Thyroid gland (tissue), 4 donors: ENCODE measurements at places on chromosomes 4 and X.

DNA sequence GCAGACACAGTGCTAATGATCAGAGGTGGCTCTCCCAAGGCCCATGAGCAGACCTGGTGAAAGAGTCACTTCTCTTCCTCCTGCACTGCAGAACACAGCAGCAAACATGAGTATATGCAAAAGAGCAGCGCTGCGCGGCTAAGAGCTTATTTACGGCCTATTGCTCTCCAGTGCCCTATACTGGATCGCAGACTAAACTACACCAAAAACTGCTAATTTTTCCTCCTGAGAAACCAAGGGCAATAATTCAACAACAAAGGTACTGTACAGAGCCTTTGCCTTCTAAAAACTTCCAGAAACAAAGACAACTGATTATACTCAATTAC is 702.5 kb downstream of the ARAP2 start:
- no peak for DNase-seq

DNA sequence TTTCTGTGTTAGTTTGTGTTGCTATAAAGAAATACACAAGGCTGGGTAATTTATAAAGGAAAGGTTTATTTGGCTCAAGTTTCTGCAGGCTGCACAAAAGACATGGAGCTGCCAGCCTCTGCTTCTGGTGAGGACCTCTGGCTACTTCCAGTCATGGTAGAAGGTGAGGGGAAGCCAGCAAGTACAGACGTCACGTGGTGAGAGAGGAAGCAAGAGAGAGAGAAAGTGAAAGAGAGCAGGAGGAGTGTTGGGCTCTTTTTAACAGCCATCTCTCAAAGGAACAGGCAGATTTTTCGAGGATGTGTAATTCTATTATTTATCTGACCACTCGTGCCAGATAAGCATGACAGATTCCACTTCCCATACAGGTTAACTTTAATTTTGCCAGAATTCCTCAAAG is 1199.1 kb downstream of the ADGRL3 start:
- DNase-seq: no peak

- DNase-seq: no peak
Measured at GRCh38 chr4:138277133-138277532, 35.0 kb upstream of the SLC7A11 start.

DNA sequence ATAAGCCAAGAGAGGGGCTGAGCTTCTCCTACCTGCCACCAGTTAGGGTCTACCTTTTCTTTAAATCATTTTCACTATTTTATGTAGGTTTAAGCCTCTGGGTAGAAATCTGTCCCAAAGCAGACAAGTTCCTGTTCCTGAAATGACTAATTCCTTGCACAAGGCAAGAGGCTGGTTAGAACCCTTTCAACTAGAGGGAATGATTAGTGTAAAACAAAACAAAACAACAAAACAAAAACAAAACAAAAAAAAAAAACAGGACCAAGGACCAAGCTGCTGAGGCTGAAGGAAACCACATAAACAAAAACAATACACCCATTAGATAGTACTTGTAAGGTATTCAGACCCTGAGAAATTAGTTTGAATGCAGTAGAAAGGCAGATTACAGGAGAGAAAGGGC is 62.7 kb downstream of the MAML3 start:
- DNase-seq: no peak

DNA sequence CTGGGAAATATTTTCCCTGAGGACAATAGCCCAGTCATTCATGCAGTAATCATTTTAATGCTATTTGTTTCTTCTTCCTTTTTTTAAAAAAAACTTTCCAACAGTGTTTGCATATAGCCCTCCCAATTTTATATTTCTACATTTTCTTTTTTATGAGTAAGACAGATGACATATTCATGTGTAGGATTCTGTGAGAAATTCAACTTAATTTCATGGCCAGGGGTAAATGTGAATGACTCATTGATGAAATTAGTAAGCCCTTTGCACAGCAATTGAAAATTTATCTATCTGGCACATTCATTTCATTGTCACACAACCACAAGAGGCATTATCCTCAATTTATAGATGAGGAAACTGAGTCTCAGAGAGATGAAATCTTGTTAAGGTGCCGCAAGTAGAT is 13.7 kb upstream of the SMIM20 start:
- DNase-seq: no peak

DNA sequence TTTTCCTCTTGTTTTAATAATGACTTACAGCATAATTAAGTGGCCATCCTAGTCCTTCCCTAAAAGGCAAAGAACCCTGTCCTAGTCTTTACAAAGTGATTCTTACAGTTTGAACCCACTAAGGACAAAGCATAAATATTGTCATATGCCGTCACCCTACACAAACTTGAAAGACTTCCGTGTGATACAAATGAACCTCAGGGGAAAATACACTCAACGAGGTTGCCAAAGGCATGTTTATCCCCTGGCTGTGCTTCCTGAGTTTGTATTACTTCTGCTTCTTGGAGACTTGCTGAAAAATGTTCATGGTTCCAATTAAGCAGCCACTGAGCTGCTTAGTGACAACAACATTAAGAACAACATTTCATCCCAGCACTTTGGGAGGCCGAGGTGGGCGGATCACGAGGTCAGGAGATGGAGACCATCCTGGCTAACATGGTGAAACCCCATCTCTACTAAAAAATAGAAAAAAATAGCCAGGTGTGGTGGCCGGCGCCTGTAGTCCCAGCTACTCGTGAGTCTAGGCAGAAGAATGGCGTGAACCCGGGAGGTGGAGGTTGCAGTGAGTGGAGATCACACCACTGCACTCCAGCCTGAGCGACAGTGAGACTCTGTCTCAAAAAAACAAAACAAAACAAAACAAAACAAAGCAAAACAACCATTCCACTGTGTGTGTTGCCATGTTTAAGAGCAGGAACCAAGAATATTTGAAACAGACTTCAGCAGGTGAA is 16.2 kb downstream of the RASSF6 start:
- no peak for DNase-seq

DNA sequence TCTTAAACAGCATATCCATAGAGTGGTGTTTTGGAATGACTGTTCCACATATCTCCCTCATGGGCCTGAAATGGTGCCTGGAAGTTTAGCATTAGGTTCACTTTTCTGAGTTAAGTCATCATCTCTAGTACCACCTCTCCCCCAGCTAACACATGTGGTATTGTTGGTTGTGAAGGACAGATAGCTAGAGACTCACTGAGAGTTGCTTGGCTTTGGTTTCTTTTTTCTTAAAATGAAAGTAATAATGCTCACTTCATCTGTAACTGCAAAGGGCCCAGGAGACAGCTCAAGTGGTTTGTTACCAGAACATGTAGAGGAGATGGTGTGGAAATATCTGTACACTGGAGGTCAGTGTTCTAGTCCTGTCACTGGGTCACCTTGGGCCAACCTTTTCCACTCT is 90.9 kb downstream of the EFNB1 start:
- DNase-seq: no peak

DNA sequence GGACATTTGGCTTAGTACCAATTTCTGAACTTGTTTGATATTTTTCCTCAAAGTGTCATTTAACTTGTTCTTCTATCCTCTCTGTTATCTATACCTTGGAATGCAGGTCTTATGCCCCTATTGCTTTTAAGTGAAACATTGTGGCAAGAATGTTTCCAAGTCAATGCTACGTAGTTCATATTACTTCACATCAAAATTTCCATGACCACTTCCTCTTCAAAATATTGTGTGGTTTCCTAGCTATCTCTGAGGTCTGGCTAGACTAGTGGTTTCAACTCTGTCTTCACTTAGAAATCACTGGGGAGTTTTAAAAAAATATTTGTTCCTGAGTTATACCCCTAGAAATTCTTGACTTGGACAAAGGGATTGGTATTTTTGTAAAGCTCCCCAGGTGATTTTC is 20.2 kb upstream of the RASGEF1B start:
- no peak for DNase-seq

DNA sequence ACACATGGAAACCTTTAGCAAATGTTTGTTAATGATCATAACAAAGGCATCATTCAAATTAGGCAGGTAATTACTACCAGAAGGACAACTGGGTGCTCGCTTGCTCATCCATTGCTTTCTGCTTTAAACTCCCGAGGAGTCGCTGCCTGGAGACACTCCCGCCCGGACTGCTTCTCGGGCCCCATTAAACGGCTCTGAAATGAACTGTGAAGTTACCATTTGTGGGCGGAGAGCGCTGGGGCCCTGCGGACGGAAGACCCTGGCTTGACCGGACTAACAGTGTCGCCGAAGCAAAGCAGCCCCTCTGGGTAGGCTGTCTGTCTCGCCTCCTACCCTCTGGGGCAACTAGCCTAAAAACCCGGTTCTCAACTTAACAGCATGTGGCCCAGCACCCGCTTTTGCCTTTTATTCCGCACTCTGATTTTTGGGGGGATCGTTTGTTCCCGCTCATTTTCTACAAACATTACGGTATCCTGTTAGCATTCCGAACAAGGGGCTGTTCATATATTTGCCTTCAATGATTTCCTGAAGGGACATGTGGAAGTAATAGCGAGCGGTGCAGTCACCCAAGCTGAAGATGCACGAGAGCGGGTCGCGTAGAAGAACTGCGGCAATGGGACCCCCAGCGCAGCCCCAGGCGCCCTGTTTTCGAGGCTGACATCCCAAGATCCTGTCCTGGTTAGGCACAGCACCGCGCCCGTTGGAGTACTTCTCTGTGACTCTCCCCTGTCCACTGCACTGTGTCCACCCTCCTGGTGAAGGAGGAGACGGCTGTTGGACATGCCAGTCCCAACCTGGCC is 1.6 kb upstream of the PDGFRA start:
- peak; percentile 35 for DNase-seq

DNA sequence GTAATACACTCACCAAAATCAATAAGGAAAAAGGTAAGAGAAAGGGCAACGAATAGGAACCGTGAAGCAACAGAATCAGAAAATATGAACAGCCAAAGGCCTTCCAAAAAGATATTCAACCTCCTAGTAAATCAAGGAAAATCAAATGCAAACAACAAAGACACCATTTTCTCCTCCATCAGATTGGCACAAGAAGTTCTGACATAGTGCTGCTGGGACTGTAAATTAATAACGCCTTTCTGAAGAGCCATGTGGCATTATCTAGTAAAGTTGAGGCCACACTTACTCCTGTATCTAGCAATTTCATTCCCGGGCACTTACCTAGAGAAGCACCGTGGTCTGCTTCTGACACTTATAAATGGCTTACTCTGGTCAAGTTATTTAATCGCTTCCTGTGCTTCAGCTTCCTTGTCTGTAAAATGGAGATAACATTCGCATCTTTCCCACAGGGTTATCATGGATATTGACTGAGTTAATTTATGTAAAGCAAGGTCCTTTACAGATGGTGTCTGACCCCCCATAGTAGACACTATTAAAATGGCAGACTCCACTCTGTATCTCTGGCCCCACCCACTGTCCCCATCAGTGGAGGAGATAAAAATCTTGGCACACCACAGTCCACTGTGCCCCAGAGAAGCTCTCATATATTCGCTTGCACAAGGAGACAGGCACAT is 20.5 kb upstream of the ENPP6 start:
- no peak for DNase-seq

GRCh38 chr4:101785486-101785885 is 5.0 kb upstream of the BANK1 start:
- DNase-seq: no peak

- no peak for DNase-seq
Measured at GRCh38 chrX:136143711-136144110, 3.6 kb upstream of the FHL1 start.

DNA sequence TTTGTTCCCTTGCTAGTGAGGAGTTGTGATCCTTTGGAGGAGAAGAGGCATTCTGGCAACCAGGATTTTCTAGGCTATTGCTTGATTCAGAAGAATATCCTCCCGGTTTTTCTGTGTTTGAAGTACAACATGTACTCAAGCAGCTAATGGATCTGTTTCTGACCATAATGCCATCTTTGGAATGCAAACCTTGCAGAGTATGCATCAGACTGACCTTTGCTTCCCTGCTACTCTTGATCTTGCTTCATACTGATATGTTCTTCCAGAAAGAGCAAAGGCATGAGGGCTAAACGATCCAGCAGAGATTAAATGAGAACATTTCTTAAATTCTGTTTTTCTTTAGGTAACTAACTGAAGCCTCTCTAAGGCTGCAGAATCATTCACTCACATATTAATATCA is 265.4 kb upstream of the SLC7A11 start:
- no peak for DNase-seq

- DNase-seq: no peak
Measured at GRCh38 chrX:13764765-13765164, 30.2 kb downstream of the OFD1 start.

- DNase-seq: no peak
Measured at GRCh38 chrX:526295-527224, 104.0 kb upstream of the SHOX start.

GRCh38 chrX:24646745-24647182 is 383 bp downstream of the PCYT1B start:
- DNase-seq: no peak

- no peak for DNase-seq
Measured at GRCh38 chrX:153766871-153767673, 3.0 kb downstream of the PLXNB3 start.

DNA sequence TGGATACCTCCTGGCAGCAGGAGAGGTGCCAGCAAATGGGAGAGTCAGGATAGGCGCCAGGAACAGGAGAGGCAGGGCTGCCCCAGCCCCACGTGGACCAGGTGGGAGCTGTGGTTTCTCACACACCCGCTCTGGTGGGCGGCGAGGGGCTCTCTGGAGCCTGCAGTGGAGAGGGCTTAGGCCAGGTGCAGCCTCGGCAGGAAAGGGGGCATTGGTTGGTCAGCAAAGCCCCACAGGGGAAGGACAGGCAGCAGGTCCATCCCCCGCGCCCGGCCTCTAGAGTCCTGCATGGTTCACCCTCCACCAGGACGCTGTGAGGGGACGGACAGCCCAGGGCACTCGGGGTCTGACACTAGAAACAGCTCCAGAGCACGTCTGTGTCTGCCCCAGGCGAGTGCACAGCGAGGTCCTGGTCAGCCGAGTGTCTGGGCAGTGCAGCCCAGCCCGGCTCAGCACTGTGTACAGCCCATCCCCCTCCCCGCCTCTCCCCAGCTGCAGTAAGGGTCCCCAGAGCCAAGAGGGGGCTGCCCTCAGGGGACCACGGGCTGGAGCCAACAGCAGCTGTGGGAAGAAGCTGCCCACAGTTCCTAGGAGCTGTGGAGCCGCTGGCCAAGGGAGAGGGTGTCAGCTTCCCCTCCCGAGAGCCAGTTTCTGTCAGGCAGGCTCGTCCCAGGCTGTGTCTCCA is 8.2 kb downstream of the ATP5ME start:
- no peak for DNase-seq

DNA sequence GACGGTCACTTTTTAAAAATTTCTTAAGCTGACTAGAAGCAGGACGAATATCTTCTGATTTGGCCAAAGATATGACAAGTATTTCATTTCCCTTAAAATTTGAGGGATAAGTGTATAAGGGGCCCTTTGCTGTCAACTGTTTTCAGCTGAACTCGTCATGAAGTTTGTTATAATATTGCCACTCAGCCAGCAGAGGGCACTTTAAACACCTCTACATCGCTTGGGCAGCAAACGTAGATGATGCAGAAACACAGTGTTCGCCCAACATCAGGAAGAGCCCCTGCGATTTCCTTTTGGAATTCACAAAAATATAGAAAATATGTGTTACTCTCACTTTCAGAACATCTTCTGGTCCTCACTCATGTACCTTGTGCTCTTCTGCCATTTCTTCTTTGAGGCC is 435.7 kb upstream of the FMR1 start:
- DNase-seq: peak; percentile 1
